ENCODE measurements at places on chromosomes 11 and 22.

- no peak for DNase-seq
These were observed 1.8 kb downstream of the MGAT3 start for GRCh38 chr22:39458444-39459083.

- no peak for DNase-seq
These were observed 6.3 kb downstream of the MCAM start for GRCh38 chr11:119310682-119311052.

DNA sequence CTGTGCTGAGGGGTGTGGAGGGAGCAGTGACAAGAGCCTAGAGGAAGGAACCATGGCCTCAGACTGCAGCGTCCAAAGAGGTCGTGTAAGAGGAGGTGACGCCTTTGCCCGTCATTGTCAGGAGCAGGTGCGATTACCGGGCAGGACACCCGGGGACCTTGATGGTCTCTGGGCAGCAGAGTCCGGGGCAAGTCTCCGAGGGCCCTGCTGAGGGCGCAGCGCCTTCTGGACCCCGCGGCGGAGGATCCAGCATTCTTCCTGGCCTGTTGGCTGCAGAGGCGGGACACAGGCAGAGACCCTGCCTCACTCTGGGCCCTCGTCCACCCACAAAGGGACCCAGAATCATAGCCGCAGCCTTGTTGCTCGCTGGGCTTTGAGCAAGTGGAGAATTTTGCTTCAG, 1168.8 kb downstream of the BRD1 start:
- no peak for DNase-seq

DNA sequence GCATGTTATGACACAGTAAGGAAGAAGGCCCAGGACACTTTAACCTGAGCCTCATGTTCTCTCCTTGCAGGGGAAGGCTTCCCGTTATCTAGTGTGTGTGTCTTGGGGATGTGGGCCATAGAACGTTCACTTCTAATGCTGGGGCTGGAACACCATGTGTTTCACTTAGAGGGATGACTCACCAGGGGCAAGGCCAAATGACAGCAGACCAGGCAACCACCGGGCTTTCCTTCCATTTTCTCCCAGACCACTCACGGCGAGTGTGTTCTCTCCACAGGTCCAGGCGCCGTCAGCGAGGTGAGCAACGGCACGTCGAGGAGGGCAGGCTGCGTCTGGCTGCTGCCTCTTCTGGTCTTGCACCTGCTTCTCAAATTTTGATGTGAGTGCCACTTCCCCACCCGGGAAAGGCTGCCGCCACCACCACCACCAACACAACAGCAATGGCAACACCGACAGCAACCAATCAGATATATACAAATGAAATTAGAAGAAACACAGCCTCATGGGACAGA, 964.4 kb downstream of the NTM start:
- DNase-seq = no peak

DNA sequence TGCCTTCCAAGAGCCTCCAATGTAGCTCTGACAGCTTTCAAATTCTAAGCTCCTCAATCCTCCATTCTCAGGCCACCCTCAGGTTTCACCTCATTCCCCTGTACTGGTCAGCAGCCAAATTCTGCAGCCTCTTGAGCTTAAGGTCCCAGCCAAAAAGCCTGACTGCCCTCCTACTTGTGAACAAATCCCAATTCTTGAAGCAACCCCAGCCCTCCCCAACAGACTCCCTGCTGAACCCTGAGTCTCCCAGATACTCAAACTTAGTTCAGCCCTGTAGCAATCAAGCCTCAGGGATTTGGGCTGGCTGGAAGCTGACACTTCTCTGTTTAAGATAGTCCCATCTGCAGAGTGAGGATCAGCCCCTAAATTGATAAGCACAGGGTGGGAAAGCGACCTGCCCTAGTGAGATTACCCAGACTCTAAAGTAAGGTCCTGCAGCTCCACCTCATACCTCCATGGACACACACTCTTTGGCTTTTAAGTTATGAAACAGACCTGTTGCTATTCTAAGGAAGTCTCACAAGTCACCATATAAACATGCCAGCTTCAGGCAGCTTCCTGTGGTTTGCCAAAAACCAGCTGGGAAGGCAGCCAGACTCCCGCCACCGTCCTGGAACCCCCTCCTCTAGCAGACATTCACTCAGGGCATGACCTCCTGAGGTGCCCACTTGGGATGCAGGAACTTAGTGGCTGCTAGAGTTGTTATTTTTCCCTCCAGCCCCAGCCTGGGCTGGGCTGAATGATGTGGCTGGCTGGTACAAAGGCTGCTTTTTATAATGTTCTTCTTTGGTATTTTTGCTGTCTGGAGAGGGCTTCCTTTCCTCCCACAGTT, 82.5 kb upstream of the PICALM start:
- no peak for DNase-seq

- no peak for DNase-seq
These were observed 4.8 kb downstream of the SMTN start for GRCh38 chr22:31085928-31086327.

GRCh38 chr11:727281-727701, 20.0 kb upstream of the TALDO1 start:
- DNase-seq = no peak

- DNase-seq = no peak
These were observed 123.6 kb downstream of the SLC1A2 start for GRCh38 chr11:35295751-35296150.

DNA sequence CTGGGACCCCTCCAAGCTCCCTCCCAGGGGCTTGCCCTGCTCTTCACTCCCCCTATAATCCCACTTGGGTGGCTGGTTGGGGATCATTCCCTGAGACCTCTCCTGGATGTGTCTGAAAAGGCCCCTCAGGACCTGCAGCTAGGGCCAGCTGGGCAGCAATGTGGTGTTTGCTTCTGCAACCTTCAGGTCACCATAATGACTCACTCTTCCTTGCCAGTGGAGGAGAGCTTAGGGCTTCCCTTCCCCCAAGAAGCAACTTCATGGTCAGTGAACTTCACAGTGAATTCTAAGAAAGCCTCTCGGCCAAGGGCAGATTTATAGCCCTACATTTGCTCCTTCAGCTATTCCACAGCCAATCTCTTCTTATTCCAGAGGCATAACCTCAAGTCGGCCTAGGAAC, 45.1 kb upstream of the TSPAN18 start:
- DNase-seq = no peak

GRCh38 chr11:73034777-73035176, 107.3 kb downstream of the FCHSD2 start:
- no peak for DNase-seq

GRCh38 chr11:58649623-58650022, 27.2 kb downstream of the CNTF start:
- no peak for DNase-seq

- no peak for DNase-seq
These were observed 74.2 kb downstream of the KCNQ1 start for GRCh38 chr11:2518983-2519340.

- DNase-seq = no peak
These were observed 300.4 kb downstream of the TTC28 start for GRCh38 chr22:28379075-28379779.

DNA sequence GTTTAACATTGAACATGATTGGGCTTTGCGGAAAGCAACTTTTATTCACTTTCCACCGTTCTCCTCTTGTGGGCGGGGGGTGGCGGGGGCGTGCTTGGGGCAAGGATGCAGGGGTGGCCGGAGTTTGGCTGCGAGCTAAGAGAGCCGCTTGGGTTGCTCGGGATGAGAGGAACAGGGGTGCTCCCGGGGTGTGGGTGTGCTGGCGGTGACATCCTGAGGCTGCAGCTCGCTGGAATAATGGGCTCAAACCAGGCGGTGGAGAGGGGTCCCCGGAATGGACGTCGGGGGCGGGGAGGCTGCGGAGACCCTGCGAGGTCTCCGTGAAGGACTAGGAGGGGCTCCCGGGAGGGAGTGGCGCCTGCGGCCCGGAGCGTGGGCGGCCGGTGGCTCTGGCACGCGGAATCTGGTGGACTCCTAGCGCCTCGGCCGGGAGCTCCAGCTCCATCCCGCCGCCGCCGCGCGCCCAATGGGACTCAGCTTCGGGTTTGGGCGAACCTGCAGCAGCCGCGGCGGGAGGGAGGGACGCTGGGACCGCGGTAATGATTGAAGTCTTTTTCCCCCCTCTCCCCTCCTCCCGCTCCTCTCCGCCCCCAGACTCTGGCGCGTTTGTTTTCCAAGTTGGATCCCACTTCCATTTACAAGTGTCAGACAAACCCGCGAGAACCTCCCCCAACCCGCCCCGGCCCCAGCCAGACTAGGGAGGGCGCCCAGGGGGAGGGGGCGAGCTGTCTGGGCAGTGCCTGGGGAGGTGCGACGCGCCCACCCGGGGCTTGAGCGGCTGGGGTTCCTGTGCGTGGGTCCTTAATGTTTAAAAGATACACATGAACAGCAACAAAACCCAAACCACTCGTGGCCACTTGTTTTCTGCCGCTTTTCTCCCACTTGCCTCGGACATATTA, 2.0 kb downstream of the FAT3 start:
- no peak for DNase-seq

DNA sequence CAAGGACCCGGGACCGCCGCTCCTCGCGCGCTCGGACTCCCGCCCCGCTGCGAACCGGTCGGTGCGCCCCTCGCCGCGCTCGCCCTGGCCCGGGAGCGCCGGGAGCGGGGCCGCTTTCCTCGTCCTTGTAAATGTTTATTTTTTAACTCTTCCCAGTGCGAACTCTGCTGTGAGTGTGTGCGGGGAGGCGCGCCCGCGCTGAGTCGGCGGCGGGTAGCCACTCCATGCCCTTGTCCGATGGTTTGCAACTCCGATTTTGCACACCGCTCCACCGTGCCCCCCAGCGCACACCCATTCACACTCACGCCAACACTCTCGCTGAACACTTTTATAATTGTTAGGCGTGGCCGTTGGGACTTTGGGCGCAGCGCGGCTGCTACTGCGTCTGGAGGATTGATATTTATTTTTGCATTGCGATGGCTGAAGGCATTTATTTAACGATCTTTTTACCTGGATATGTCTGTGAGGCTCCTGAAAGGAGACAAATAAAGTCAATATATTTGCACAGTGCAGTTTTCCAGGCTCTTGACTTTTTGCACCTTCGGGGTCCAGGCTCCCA, 1.0 kb downstream of the C11orf96 start:
- no peak for DNase-seq

DNA sequence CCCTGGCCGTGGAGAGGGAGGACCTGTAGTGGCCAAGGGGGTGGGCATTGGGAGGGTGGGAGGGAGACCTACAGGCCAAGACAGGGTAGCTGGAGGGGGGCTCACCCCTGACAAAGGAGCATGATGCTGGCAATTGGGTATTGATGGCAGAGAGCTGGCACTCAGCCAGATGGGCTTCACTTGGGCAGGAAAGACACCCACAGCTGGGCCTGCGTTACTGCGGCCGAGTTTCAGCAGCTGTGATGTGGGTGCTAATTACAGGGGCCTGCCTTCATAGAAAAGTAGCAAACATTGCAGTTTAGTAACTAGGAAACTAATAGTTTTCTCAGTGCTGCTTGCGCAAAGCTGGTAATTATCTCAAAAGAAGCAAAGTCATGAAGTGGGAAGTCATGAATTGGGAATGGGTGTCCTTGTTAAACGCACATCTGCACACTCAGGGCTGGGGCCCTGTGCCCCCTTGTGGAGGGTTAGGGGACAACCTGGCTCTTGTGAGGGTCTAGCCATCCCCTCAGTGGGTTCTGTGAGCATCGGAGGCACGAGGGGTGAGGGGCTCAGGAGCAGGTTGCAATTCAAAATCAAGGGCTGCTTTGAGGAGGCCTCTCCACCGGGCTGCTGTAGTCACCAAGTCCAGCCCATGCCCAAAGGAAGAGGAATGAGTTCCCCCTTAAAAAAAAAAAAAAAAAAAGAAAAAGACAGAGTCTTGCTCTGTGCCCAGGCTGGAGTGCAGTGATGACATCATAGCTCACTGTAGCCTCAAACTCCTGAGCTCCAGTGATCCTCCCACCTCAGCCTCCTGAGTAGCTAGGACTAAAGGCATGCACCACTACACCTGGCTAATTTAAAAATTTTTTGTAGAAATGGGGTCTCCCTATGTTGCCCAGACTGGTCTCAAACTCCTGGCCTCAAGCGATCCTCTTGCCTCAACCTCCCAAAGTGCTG, 24.4 kb upstream of the TXNRD2 start:
- DNase-seq = no peak

- no peak for DNase-seq
These were observed 1.5 kb downstream of the SLC35F2 start for GRCh38 chr11:107856981-107857517.

- no peak for DNase-seq
These were observed 32.1 kb upstream of the PAK1 start for GRCh38 chr11:77505956-77506355.

GRCh38 chr11:34052608-34053160, 1.2 kb downstream of the CAPRIN1 start:
- peak; percentile 11 for DNase-seq

- no peak for DNase-seq
These were observed 93.4 kb upstream of the DRD2 start for GRCh38 chr11:113568566-113568965.

- DNase-seq = no peak
These were observed 189.2 kb downstream of the CSNK2A3 start for GRCh38 chr11:11163669-11164333.

- no peak for DNase-seq
These were observed 58.5 kb upstream of the SESN3 start for GRCh38 chr11:95289378-95290101.

DNA sequence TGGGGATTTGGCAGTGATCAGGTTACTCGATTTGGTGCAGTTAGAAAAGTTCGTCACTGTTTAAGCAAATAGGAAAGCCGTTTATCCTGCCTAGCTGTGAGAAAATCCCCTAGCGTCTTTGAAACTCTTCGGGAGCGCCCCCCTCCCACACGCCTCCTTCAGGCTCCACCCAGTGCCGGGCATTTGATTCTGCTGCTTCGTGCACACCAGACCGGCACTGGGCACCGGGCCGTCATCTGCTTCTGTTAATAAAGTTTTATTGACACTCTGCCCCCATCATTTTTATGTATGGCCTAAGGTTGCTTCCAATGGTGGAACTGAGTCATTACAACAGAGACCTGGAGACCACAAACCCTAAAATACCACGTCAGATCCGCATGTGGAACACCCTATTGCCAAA, 50.9 kb downstream of the IGF2 start:
- DNase-seq = no peak

DNA sequence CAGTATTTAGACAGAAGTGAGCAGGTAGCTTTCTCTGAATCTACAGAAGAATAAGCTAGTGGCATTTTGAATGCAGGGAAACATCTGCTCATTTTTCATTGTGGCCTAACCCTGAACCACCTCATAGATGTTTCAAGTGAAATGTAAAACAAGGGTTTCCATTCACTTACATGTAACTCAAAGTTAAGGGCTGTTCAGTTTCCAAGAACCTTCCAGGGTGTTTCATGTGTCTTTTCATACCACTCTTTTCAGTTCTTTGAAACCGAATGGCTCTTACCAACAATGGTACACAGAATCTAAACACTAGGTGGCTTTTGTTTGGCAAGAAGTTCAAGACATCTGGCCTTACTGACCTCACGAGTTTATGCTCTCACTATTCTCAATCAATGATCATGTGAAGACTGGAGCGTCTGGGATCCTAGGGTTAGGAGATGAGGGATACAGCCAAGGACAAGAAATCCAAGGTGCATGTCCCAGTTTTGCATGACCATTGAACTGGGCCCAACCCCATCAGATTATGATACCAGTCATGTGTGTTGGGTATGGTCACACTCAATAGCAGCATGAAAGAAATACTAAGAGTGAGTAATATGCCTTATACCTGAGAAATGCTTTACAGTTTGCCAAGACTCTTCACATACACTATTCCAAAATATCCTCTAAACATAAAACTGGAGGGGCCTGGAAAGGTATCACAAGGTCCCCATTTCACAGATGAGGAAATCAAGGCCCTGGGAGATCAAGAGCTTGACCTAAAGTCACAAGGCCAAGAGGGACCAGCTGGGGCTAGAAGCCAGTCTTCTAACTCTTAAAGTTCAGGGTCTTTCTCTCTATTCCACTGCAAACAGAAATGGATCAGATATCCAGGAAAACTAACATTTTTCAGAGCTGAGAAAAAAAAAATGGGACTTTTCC, 92.7 kb downstream of the ETS1 start:
- no peak for DNase-seq

GRCh38 chr11:47991894-47992293, 11.5 kb downstream of the PTPRJ start:
- DNase-seq = no peak
